ENCODE measurements at places on chromosomes 6 and 20. TPM values are rescaled to one million over a fixed set of nuclear protein-coding genes. Genes with fewer than 3 reads are reported as not detected.

DNA sequence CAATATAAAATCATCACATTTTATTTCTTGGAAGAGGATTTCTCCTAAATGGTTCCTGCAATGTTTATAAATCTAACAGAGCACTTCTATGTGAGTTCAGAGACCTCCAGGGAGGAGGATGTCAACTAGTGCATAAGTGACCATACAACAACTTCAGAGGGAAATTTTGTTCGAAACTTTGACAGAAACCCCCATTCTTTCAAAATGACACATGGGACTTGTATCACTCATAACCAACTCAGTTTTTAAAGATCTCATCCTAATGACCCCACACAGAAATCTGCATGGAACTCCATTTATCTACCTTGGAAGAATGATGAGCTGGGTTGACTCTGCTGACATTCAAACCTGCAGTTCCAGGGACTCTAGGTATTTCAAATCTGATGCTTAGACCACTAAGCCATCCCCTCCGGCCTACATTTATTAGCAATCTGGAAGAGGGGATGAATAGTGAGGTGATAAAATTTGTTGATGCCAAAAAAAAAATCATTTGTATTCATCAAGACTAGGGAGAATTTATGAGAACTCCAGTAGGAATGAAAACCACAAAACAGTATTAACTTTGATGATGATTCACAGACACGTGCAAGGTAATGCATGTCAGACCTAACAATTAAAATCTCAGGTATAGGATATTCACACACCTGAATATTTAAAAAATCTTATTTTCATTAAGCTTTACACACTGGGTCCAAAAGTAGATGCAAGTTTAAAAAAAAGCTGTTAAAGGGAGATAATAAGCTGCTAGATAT is 153.0 kb downstream of the REV3L start:
- no peaks in the 10 kb centered on the region for H3K4me1 ChIP-seq
- H3K27ac ChIP-seq = no peak overlapping the region
- no peaks in the 10 kb centered on the region for H3K27me3 ChIP-seq

DNA sequence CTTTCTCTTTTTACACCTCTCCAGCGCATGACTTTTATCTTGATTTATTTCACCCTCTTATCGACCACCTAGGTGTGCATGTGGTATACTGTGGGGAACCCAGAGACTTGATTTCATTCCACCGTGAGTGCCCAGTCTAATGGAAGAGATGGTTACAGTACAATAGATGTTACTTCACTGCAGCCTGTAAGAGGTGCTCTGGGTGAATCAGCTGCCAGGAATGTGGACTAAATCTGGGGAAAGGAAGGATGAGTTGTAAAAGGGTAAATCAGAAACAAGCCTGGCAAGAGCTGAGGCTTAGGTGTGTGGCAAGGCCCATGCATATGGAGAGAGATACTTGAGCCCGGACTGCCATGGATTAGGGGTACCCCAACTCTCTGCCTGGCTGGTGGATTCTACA is 7.4 kb downstream of the STK35 start:
- DNase-seq = no peak
- H3K36me3 ChIP-seq = peaks cover 16% of the 10 kb centered on the region
- H3K27me3 ChIP-seq = no peaks in the 10 kb centered on the region
- peaks cover 100% of the 10 kb centered on the region for H3K4me1 ChIP-seq
- peak overlapping the region; percentile 74 for H3K27ac ChIP-seq
- H3K4me3 ChIP-seq = no peak overlapping the region

DNA sequence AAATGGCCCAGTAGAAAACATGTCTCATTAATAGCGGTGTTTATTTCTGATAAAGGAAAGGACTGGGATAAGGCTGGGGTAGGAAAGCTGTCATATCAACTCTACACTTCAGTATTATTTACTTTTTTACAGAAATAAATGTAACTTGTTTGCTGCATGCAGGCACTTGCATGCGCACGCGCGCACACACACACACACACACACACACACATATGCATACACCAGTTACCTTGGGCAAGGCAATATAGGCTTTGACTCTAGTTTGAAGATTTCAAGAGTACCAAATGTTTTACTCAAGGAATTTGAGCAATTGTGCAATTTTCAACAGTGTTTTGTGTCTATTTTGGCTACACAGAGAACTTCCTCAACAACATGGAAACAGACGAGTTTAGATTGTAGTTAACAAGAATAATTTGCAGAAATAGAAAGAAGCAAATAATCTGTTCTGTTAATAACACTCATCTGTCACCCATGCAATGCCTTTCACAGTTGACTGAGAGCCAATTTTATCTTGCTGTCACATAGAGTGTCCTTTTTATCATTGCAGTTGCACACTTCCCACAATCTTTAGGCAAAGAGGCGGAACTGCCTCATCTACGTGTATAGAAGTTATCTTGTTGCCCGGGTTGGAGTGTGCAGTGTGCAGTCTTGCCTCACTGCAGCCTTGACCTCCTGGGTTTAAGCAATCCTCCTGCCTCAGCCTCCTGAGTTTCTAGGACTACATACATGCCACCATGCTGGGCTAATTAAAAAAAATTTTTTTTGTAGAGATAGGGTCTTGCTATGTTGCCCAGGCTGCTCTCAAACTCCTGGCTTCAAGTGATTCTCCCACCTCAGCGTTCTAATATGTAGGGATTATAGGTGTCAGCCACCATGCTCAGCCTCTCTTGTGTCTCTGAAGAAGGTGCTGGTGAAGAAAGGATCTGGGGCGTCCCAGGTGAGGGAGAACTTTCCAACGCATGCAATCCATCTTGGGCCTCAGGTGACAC is 74.8 kb upstream of the SHLD1 start:
- no peaks in the 10 kb centered on the region for H3K4me1 ChIP-seq
- H3K27ac ChIP-seq = no peak overlapping the region
- H3K36me3 ChIP-seq = no peaks in the 10 kb centered on the region
- H3K4me3 ChIP-seq = no peak overlapping the region

GRCh38 chr6:45997875-45998506 is 17.7 kb downstream of the CLIC5 start:
- DNase-seq = no peak
- H3K27me3 ChIP-seq = no peaks in the 10 kb centered on the region
- H3K4me3 ChIP-seq = no peak overlapping the region
- H3K27ac ChIP-seq = peak overlapping the region; percentile 56

DNA sequence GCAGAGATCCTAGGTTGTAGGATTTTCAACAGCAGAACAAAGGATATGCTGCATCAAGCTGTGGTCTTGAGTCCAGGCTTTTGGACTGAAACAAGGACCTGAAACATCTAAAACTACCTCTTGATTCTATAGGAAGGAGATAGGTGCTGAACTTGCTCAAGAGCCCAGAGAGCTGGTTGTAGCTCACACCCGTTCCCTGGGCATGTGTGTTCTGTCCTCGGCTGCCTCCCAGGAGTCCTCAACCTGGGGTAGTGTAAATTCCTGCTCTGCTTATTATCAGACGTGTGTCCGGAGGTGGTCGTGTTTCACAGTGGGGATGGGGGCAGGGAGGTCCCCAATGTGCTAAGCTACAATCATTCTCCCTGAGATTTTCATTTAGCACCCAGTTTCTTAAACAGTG is 4.8 kb downstream of the NOP56 start:
- no peak overlapping the region for H3K27ac ChIP-seq
- no peak for DNase-seq
- H3K36me3 ChIP-seq = peaks cover 84% of the 10 kb centered on the region
- no peak overlapping the region for H3K4me3 ChIP-seq
- no peaks in the 10 kb centered on the region for H3K27me3 ChIP-seq

DNA sequence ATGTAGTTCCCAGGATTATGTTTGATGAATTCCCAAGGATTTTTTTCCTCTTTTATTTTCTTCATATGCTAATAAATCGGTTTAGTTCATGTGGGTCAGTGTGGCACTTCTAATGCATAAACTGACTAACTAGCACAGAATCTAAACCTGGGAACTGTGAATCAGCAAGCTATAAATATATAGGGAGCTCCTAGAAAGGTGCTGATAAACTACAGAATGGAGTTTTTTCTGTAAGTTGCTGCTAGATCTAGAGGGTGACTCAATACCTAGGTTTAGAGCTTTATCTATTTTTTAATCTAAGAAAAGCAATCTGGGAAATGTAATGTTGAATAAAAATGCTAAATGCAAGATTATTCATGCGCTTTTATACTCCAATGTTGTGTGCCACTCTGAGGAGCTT is 118.8 kb upstream of the PTCHD4 start:
- no peak overlapping the region for H3K27ac ChIP-seq
- H3K4me1 ChIP-seq = no peaks in the 10 kb centered on the region
- no peak overlapping the region for H3K4me3 ChIP-seq

- H3K4me3 ChIP-seq = no peak overlapping the region
- no peak overlapping the region for H3K27ac ChIP-seq
- no peaks in the 10 kb centered on the region for H3K36me3 ChIP-seq
- no peaks in the 10 kb centered on the region for H3K27me3 ChIP-seq
Measured at GRCh38 chr6:3531481-3531880, 74.6 kb upstream of the SLC22A23 start.

GRCh38 chr6:69337311-69337710 is 459.5 kb downstream of the LMBRD1 start:
- no peak overlapping the region for H3K27ac ChIP-seq
- no peak for DNase-seq
- H3K36me3 ChIP-seq = no peaks in the 10 kb centered on the region

The PIGT gene
- 165 TPM for total RNA-seq

The OPRL1 gene
- total RNA-seq = 0.67 TPM

- H3K4me3 ChIP-seq = no peak overlapping the region
- H3K27ac ChIP-seq = no peak overlapping the region
- H3K4me1 ChIP-seq = no peaks in the 10 kb centered on the region
- H3K36me3 ChIP-seq = no peaks in the 10 kb centered on the region
Measured at GRCh38 chr6:28947831-28948270, 24.1 kb upstream of the TRIM27 start.

GRCh38 chr6:92188016-92188415 is 1231.3 kb downstream of the EPHA7 start:
- no peaks in the 10 kb centered on the region for H3K36me3 ChIP-seq
- H3K27me3 ChIP-seq = no peaks in the 10 kb centered on the region
- H3K4me1 ChIP-seq = no peaks in the 10 kb centered on the region
- no peak for DNase-seq
- H3K4me3 ChIP-seq = no peak overlapping the region
- no peak overlapping the region for H3K27ac ChIP-seq

DNA sequence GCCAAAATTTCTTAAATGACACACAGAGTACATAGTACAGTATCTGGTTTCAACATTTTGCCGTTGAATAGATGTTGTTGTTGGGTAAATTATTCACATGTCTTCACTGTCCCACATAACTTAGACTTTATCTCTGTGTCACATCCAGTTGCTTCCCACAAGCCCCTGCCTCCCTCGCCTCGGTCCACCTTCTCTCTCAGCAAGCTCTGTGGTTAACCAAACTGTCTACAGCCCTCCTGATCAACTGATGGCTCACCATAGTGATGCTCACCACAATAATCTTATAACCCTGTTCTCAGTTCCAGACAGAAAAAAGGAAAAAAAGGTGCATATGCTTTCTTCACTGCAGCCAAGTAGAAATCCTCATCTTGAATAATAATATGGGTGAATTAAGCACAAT is 23.0 kb downstream of the IL17F start:
- H3K4me1 ChIP-seq = no peaks in the 10 kb centered on the region
- no peak for DNase-seq

DNA sequence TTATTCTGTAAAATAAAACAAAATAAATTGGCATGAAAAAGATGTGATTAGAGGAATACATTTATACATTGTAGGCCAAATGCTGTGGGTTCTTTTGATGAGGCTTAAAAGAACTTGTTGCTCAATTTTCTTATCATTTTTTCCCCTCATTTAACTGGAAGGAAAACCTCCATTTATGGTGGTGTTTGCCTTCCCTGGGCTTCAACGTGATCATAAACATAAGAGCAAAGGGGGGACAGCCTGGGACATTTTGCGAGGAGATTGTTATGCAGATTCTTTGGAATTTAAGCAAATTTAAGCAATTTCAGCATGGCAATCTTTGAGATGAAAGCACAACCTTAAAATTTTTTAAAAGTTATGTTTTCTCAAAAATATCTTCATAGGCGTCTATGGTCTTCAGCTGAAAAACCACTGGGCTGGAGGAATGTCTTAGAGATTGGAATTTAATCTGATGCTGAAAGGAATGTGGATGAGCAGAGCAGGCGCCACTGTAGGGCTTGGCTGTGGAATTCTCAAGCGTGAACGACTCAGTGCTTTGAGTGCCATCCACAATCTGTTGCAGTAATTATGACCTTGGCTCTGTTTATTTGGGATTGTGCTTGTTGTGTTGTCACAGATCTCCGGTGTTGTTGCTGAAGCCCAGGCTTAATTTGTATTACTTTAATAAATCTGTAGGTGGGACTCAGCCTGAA is 149.4 kb upstream of the MLIP start:
- peaks cover 11% of the 10 kb centered on the region for H3K4me1 ChIP-seq
- H3K36me3 ChIP-seq = no peaks in the 10 kb centered on the region
- no peaks in the 10 kb centered on the region for H3K27me3 ChIP-seq

The MTG2 gene
- 20.7 TPM for total RNA-seq

GRCh38 chr6:41723530-41724227 is 11.7 kb downstream of the TFEB start:
- H3K27me3 ChIP-seq = no peaks in the 10 kb centered on the region
- peak; percentile 91 for DNase-seq
- peak overlapping the region; percentile 68 for H3K27ac ChIP-seq
- H3K4me3 ChIP-seq = peak overlapping the region; percentile 22
- no peaks in the 10 kb centered on the region for H3K36me3 ChIP-seq

DNA sequence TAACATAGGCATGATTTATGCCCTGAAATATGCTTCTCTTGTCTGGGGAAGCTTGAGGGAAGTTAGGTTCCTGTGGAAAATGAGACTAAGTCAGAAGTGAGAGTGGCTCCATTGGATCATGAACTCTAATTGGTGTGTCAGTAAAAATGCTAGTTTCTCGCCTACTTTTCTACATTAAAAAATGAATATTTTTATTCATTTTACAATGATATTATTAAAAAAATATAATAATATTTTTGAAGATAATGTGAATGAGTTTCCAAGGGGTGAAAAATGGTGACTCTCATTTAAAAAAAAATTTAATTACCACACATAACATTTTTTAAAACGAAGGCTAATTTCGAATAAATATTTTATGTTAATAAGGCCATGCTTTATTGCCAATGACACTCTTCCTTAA is 84.2 kb downstream of the HIVEP1 start:
- no peaks in the 10 kb centered on the region for H3K27me3 ChIP-seq
- peaks cover 4% of the 10 kb centered on the region for H3K4me1 ChIP-seq
- no peak overlapping the region for H3K4me3 ChIP-seq
- no peaks in the 10 kb centered on the region for H3K36me3 ChIP-seq

The WFDC13 gene
- not detected for total RNA-seq

DNA sequence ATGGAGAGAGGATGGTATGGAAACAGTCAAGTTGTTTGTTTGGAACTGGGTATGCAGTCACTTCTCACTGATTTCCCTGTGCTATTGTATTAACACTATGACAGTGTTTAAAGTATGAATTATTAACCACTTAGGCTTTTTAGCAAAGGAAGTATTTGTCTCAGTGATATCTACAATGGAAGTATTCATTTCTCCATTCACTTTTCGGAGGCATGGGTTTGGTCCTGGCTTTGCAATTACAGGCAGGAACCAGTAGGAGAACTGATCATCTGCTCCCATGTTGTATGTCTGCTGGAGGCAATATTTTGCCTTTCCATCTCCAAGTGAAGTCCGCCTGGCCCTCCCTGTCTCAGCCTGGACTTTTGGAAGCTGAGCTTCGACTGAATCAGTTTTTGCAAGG is 30.6 kb upstream of the EXOC2 start:
- H3K4me3 ChIP-seq = no peak overlapping the region
- no peaks in the 10 kb centered on the region for H3K27me3 ChIP-seq
- no peak overlapping the region for H3K27ac ChIP-seq
- no peak for DNase-seq
- H3K4me1 ChIP-seq = peaks cover 4% of the 10 kb centered on the region

The BPIFB1 gene
- not detected for total RNA-seq

- no peaks in the 10 kb centered on the region for H3K27me3 ChIP-seq
- H3K36me3 ChIP-seq = no peaks in the 10 kb centered on the region
- H3K4me3 ChIP-seq = no peak overlapping the region
- no peak overlapping the region for H3K27ac ChIP-seq
- H3K4me1 ChIP-seq = no peaks in the 10 kb centered on the region
Measured at GRCh38 chr6:37029249-37029971, 24.0 kb downstream of the FGD2 start.
